ENCODE measurements at places on chromosomes 11 and 22.
A peak's percentile ranks its signal among the peaks of the same experiment; 100 is the strongest.

- peak; percentile 43 for DNase-seq
Measured at GRCh38 chr22:46965555-46966494, 203.4 kb downstream of the TBC1D22A start.

GRCh38 chr22:30444632-30445437, 19.3 kb downstream of the MTFP1 start:
- DNase-seq: peak; percentile 62

- no peak for DNase-seq
Measured at GRCh38 chr11:125374398-125374797, 121.7 kb downstream of the FEZ1 start.

GRCh38 chr11:130514316-130514715, 65.9 kb downstream of the ADAMTS15 start:
- DNase-seq: peak; percentile 32

- DNase-seq: no peak
Measured at GRCh38 chr22:39942439-39943230, 17.6 kb upstream of the TMA7B start.

Measured in fibroblast of skin of right biceps (primary cell).